HS-27A (cell line): ENCODE measurements at places on chromosomes 1 and 21.

- DNase-seq: no peak
Measured at GRCh38 chr1:154714052-154714623, 106.2 kb upstream of the ADAR start.

DNA sequence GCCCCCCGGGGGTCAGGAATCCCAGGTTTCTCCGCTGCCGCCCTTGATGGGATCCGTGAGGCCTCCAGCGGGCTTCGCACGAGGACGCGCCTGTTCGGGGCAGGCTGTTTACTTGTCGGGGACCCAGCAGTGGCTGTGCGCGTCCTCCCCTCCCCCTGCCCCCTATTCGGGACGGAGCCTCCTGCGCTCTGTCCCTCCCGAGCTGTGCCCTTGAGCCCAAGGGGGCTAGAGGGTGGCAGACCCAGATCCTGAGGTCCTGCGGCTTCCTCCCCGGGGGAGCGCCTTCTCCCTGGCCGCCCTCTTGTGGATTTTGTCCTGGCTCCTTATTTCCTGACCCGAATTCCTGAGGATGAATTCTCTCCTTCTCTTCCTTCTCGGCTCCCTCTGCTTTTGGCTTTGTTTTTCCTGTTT, 38.4 kb downstream of the PIK3CD start:
- DNase-seq: no peak

DNA sequence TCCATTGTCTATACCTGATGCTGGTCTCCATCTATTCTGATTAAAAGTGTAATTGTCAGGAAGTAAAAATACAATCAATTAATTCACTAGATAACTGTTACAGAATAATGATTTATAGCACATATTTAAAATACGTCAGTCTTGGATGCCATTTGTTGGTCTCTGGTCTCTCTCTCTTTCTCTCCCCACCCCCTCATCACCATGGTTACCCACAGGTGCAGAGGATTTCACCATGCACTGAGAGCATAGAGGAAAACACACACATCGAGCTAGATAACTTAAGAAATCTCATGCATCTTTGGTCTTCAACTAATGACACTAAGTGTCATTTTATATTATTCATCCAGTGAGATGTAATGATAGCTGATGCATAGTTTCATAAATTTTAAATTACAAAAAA, 33.4 kb downstream of the LRRC53 start:
- no peak for DNase-seq

DNA sequence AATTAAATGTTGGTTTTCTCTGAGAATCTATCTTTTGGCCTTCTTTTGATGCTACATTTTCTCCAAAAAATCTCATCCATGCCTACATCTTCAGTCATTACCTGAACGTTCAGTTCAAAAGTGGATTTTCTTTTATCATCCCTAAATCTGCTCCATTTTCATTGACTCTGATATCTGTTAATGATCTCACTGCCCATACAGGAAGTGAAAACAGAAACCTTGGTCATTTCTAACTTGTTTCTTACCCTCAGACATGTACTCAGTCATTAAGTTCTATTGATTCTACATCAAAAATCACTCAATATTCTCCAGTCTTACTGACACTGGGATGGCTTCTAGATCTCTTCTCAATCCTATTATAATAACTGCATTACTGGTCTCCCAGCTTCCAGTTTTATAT, 22.7 kb downstream of the PRKACB start:
- DNase-seq: no peak

GRCh38 chr1:12326986-12327385, 97.2 kb downstream of the VPS13D start:
- DNase-seq: no peak

DNA sequence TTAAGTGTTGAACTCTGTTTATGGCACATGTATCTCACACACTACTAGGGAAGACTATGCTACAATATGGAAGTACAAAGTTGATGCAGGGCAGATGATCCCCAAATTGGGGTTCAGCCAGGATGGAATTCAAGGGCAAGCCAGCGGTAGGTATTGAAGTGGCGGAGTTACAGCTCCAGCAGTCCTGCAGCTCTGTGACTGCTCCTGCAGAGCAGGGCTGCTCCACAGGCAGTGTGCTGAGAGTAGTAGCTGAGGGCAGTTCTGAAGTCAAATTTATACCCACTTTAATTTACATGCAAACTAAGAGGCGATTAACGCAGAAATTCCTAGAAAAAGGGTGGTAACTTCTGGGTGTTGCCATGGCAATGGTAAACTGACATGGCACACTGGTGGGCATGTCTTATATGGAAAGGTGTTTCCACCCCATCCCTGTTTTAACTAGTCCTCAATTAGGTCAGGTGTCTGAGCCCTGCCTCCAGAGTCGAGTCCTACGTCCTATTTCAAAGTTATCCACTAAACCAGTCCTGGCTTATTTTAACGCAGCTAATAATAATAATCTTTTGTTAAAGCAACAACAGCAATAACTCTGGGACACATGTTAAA, 20.6 kb upstream of the CENPF start:
- DNase-seq: no peak

DNA sequence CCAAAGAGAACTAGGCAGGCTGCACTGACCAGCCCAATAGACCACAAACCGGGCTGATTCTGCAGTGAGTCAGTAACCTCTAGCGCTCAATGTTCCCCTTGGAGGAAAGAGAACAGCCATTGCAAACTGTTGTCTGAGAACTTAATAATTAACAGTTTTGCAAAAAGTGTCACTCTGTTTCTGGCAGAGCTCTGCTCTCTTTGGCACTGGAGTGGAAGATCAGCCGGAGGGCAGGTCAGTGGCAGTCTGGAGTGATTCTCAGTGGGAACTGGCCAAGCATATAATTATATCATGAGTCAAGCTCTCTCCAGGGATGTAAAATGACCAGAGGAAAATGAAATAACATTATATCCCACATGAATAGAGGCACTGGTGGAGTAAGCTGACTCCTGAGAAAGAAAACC, 238.3 kb downstream of the HLX start:
- no peak for DNase-seq

- no peak for DNase-seq
Measured at GRCh38 chr1:50237056-50237455, 128.3 kb downstream of the ELAVL4 start.

DNA sequence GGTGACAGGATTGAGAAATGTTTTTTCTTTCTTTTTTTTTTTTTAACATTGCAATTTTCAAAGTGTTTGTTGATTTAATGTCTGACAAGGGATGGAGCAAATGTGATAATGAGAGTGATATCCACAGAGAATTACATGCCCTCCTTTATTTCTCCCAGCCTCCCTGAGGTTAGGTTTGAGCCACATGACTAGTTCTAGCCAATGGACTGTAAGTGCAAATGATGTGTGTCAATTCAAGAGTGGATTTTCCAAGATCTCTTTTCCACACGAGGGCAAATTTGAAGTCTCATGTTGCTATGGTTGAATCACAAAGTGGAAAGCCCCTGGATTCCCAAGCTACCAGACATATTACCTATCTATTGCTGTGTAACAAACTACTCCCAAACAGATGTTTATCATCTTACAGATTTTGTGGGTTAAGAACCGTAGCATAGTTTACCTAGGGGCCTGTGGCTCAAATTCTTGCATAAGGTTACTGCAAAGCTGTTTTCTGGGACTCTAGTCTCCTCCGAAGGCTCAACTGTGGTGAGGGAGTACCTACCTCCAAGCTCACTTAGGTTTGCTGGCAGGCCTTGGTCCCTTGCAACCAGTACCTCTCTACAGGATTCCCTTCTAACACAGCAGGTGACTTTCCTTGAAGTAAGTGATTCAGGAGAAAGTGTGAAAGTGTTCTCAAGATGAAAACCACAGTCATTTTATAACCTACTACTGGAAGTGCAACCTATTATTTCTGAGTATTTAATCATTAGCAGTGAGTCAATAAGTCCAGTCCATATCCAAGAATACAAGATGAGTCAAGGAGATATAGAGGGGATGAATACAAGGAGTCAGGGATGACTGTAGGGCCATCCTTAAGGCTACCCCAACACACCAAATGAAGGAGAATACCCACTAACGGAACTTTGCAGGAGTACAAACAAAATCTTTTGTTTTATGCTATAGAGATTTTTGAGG, 533.6 kb downstream of the PTPRC start:
- DNase-seq: no peak

DNA sequence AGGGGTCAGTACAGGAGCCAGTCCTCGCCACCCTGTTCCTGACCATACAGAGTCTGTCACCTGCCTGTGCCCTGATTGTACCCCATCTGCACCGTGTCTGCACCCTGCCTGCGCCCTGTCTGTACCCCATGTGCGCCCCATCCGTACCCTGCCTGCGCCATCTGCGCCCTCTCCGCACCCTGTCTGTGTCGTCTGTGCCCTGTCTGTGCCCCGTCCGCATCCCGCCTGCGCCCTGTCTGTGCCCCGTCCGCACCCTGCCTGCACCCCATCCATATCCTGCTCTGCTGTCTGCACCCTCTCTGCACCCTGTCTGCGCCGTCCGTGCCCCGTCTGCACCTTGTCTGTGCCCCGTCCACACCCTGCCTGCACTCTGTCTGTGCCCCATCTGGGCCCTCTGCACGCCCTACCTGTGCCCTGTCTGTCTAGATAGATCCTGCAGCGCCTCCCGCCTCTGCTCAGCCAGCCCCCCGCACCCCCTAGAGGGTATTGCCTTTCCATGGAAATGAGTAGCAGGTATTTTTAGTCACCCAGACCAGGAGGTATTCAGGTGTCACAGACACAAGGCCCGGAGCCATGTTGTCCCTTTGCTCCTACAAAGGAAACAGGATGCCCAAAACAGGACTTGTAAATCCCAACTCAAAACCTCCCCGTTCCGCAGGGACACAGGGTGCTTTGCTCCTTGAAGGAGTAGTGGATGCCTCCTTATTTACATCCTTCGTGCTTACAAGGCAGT, 7.7 kb upstream of the NPHP4 start:
- DNase-seq: no peak

- no peak for DNase-seq
Measured at GRCh38 chr1:34478515-34479076, 276.3 kb upstream of the GJB5 start.

GRCh38 chr21:27885296-27885711, 918.4 kb upstream of the ADAMTS5 start:
- no peak for DNase-seq

DNA sequence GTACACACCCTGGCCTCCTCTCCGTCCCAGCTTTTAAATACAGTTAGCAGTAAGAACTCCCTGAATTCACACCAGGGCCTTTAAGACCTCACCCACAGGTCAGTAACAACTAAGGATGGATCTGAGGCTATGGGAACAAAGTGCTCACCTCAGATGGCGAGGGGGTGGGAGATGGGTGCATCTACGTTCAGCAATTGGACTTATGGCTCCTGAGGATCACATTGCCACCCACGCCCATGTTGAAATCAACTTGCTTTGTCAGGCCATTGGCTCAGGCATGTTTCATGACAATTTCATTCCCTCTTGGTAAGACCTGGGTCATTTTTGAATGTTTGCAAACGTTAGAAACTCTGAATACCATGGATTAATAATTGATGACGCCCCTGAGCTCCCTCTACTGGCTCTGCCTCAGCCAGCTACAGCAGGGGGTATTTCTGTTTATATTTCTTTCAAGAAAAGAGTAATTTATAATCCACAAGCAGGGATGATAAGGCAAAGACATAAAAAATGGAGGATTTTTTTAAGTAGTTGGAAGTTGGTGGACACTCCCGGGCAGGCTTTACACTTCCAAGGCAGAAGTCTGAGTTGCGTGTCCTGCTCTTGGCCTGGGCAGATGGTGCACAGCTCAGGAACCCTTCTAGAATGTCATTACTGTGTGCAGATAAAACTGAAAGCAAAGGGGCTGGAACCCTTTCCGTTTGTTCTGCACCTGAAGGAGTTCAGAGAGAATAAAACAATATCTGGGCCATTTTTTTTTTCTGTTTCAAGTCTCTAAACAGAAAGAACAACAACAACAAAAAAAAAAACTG, 13.7 kb upstream of the LBR start:
- DNase-seq: no peak

- no peak for DNase-seq
Measured at GRCh38 chr1:201361652-201362504, 15.6 kb downstream of the TNNT2 start.
